ENCODE measurements at places on chromosomes 2 and 18.

DNA sequence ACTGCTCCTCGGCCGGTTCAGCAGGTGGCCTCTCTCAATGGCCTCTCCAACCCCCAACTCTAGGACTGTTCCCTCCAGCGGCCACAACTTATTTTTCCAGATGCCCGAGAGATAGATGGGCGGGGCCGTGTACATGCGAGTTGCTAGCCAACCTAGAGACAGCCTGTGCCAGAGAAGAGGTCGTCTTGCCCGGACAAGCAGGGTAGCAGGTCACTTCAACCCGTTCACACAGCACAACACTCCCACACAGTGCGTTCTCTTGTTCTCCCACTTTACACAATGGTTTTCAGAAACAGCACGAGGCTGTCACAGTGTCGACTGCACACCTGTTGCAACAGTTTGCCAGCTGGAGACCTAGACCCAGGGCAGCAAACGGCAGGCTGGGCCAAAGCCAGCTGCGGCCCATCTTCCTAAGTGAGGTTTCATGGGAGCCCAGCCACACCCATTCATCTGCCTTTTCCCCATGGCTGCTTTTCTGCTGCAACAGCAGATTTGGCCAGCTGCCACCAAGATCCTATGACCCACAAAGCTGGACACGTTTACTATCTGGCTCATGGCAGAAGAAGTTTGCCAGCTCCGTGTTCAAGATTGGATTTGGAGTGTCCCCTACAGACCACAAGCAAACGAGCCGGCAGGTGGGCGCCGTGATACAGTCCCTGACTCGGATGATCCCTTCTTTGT, 7.3 kb upstream of the PRLH start:
- no peak for DNase-seq

GRCh38 chr2:96423828-96424227, 81.3 kb downstream of the NEURL3 start:
- no peak for DNase-seq

DNA sequence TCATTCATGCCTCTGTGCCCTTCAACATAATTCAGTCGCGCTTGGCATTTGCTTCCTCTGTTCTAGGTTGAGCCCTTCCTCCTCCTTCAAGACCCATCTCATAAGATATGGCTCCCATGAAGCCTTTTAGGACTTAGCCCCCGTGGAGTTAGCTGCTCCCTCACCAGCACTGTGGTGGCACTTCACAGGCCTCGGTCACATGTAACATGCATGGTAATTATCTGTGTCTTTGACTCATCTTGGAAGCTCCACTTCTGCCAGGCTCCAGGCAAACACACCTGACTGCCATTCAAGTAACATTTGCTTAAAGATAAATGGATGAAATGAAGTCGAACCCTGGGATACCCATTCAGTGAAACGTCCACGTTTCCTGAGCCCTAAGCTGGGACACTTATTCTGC, 484.7 kb downstream of the EIPR1 start:
- DNase-seq, result no peak

DNA sequence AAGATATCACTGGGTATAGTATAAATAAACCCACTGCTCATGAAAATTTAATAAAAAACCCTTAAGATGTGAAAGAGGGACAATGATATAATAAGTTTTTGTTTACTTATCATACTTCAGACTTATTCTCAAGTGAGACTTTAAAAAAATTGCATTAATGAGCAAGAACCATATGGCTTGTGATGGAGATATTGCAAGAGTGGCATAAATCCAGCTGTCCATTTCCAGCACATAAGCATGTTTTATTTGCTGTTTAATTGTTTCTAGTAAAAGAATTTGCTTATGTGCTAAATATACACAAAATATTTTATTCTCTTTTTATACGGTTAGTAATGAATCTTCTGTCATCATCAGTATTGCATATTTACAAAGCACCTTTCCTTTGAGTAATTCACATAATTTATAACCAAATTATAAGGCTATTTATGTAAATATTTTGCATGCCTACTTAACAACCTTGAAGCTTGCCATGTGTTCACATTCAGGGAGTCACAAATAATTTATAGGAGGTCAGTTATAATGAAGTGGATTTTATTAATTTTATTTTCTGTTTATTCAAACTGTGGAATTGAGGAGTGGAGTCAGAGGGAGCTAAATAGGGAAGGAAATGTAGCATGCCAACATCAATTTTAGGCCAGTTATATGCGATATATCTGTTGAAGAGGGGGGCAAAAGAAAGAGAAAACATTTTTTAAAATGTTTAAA, 318.5 kb upstream of the CWC22 start:
- no peak for DNase-seq

- no peak for DNase-seq
Measured at GRCh38 chr2:204578928-204579598, 33.8 kb downstream of the PARD3B start.

- no peak for DNase-seq
Measured at GRCh38 chr2:71853858-71854257, 293.8 kb downstream of the CYP26B1 start.

- DNase-seq, result no peak
Measured at GRCh38 chr2:9030190-9030589, 26.7 kb upstream of the MBOAT2 start.

GRCh38 chr2:26033270-26033817, 540 bp upstream of the RAB10 start:
- no peak for DNase-seq

GRCh38 chr2:199329466-199329865, 128.3 kb downstream of the SATB2 start:
- DNase-seq, result no peak

Measured in nucleus accumbens (tissue), 56 donors.